ENCODE measurements at places on chromosomes 16 and 17.

DNA sequence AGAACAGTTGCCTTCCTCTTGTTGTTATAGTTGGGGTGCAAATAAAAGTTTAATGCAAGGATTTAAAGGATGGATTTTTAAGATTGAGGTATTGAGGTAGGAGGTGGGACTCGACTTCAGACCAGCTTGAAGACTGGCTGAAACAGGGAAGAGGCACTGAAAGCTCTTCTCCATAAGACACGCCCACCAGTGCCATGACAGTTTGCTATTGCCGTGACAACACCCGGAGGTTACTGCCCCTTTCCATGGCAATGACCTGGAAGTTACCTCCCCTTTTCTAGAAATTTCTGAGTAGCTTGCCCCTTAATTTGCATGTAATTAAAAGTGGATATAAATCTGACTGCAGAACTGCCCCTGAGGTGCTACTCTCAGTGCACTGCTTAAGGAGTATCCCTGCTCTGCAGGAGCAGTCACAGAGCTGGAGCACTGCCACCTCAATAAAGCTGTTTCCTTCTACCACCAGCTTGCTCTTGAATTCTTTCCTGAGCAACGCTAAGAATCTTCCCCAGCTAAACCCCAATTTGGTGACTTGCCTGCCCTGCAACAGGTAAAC, 122.6 kb downstream of the SHISA6 start:
- DNase-seq: no peak

DNA sequence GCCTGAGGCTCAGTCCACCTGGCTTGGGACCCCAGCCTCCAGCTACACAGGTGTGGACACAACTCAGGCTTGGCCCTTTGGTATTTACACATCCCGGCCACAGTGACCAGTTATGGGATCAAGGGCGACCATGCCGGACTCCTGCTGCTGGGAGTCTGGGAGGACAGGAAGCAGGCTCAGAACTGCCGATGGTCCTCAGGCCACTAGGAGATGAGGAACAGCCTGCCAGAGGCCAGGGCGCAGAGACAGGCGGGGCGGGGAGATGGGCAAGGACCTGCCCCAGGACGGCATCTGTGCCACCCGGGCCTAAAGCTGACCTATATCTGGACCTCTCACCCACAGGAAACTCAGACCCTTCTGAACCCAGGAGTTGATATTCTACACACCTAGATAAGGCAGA, 12.5 kb downstream of the NXN start:
- no peak for DNase-seq

DNA sequence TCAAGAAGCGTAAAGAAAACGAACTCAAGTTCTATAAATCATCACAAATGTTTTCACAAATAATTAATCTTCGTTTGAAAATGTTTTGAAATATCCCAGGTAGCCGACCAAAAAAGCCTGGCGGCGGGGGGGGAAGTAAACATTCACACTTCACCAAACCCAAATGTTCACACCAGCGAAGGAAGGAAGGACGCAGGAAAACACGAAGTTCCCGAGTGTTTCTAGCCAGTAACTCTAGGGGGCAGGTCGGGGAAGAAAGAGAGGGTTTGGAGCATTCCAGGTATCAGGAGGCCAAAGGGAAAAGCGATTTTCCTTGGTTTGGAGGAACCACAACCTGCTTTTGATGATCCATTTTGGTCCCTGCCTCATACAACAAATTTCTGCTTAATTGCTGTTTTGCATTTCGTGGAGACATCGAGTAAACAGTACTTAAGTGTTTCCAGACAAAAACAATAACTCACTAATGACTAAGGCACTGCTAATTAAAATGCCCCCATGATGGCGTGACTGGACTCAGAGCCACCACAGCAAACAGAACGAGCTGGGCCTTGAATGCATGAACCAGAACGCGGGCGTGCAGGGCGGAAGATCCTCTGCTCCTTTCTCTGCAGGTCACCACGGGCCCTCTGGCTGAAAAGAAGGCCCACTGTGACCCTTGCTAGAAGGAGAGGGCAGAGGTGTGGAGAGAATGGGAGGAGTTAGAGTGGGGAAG, 16.6 kb downstream of the ZFHX3 start:
- DNase-seq: no peak

DNA sequence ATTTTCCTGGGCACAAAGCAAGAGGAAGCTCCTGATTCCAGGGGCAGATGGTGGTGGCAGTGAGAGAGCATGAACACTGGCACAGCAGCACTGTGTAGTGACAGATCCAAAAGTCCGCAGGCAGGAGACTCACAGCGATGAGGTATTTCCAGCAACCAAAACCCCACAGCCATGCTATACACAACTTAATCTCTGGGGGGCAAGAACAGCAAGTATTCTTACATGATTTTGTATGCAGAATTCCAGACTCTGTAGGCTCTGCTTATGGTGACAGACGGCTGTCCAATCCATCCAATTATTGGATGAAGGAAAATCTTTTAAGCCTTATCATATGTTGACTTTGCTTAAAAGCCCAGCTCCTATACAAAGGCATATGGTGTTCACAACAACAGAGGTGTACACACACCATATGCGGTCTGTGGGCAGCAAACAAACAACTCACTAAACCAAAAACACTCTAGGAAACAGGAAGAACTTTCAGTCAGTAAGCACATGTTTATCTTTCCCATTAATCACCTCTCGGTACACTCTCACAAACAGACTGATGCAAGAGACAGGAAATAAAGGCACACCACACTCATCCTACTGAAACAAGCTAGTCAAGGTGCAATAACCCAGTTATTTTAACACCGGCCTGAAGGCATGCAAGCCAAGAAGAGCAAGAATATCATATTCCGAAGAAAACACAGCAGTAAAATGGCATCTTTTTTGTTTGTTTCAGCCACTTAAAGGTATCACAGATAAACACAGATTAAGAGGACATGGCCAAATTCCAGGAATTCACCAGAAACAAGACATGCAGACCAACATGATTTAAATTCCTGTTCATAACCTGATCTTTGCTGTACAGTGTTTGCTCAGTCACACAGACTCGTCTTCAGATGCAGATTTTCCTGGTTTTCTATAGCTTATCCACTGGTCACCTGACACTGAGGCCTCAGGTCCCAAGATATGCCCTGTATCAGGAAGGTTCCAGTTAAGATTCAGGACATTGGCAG, 47.8 kb downstream of the ERN1 start:
- no peak for DNase-seq

GRCh38 chr17:73733517-73733916, 89.3 kb upstream of the SDK2 start:
- no peak for DNase-seq

GRCh38 chr16:69566240-69566980, 644 bp downstream of the NFAT5 start:
- DNase-seq: no peak

DNA sequence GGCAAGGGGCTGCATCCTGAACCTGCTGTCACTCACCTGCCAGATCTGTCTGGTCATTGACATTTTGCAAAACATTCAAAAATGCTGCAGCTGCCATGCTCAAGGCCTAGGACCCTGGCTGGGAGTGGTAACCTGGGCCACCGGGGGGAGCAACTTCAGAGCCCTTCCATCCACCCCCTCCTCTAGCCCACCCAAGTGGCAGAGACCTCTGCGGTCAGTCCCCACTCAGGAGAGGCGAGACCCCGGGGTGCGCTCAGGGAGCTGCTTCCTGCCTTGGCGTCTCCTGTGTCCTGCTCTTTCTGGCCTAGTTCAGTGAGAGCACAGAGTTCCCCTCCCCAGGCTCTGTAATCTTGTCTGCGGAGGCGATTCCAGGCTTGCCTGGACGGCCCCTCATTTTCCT, 108.8 kb downstream of the CCDC182 start:
- DNase-seq: no peak

DNA sequence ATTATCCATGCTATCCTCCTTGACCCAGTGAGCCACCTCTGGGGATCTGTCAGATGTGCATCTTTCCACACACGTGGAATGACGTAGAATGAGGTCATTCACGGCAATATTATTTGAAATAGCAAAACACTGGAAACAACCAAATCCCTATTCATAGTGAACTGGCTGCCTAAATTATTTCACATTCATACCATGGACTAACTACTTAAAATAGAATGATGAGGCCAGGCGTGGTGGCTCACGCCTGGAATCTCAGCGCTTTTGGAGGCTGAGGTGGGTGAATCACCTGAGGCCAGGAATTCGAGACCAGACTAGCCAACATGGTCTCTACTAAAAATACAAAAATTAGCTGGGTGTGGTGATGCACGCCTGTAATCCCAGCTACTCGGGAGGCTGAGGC, 75.5 kb downstream of the RAP1GAP2 start:
- no peak for DNase-seq

- no peak for DNase-seq
Observed at GRCh38 chr16:66580605-66581209, 1.4 kb downstream of the CMTM2 start.

GRCh38 chr16:65534121-65534528, 412.3 kb upstream of the CDH11 start:
- DNase-seq: no peak

GRCh38 chr17:77124192-77124889, 16.4 kb upstream of the SEC14L1 start:
- DNase-seq: no peak

DNA sequence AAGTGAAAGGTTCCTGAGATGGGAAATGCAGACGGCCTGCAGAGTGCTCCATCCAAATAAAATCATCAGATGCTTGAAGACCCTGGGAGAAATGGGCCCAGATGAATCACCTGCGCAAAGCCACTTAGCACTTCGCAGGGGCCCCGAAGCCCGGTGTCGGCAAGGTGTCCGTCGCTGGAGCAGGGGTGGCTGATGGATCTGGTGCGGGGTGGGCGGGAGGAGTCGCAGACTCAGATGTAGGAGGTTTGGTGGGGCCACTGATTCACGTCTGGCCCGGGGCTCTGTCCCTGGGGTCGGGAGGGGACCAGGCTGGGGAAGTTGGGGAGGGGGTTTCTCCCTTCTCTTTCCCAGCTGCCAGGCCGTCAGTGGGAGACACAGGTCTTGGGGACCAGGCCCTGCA, 21.6 kb upstream of the SSTR5 start:
- DNase-seq: no peak

- DNase-seq: no peak
Observed at GRCh38 chr16:30846649-30847402, 47.1 kb downstream of the BCL7C start.

DNA sequence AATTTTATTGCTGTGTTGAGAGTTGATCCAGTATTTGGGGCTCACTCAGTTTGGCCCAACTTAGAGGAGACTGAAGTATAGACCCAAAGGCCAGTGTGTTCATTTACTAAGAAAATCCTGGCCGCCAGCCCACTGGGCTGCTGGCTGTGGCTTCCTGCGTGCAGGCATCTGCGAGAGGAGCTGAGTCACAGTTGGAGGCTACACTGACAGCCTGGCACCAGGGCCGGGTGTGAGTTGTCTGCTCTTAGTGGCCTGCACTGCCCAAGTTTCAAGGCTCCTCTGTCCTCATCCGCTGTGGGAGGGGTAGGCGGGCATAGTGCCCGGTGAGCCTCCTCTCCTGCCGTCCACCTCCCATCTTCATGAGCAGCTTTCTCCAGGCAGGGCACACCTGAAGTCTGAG, 54.2 kb downstream of the PLD6 start:
- DNase-seq: no peak

DNA sequence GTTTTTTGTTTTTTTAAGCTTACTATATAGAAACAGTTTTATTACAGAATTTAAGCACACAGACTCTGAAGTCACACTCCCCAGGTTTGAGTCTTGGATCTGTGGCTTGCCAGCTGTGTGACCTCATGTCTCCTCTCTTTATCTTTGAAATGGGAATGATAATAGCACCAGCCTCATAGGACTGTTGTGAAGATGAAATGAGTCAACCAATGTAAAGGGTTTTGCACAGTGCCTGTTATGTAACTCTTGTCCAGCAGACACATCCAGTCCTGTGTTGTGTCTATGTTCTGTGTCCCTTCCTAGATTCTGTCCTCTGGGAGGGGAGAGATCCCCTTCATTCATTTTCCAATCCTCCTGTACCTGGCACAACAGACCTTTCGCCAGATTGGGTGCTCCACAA, 3.1 kb upstream of the CPD start:
- DNase-seq: no peak

DNA sequence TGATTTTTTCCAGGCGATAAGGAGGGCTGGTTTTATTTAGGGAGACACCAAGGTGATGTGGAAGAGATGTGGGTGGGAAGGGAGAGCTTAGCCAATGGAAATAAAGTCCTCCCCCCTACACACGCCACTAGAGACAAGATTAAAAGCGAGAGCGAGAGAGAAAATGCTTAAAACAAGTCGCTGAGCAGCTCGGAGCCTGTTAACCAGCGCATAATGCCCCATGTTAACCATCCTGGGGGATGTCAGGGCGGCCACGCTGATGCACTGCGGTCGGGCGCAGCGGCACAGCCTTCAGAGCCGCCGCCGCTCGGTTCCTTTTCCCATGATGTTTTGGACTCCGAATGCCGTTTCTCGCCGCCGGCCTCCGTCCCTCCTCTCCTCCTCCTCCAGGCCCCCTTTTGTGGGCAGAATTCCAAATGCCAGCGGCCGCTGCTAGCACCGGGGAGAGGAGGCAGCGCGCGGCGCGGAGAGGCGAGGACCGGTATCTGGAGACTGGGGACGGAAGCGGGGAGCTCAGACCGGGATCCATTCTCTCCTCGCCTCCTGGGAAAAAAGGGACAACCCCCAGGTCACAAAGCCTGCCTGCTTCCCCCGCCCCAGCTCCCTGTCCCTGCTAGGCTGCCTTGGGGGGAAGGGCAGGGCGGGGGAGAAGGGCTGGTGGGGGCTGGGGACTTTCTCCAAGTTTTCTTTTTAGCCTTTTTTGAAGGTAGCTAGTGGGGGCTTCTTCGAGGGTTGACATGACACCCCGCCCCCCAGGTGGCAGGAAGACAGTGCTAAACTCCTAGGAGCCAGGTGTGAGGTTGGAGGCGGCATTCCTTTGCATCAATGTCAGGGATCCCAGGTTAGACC, 98.1 kb upstream of the CCL2 start:
- DNase-seq: no peak

DNA sequence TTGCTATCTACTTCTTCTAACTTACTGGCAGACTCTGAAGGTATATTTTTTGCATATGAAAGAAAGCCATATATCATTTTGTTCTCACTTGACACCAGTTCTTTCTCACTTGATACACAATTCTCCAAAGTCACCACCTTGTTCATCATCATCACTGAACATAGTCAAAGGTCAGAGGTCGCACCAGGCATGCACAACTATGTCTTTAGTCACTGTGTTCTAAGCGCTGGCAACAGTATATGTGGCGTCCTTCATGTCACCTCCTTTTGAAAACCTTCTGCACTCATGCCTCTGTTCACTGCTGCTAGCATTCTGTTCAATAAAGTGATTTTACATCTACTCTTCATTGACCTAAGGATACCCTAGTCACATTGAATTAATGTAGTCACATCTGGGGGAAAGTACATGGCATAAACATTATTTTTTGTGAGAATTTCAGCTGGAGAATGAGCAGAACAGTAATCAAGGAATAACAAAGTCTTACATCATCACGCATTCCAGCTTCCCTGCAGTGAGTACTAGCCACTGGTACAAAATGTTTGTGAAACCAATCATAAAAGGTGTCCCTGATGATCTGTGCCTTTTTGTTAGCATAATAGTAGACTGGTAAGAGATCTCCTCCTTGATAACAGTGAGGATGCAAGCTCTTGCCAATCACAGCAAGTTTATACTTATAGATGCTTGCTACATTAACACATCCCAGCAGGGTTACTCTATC, 20.5 kb upstream of the TBX4 start:
- DNase-seq: no peak

GRCh38 chr17:55354010-55354409, 67.6 kb downstream of the MMD start:
- no peak for DNase-seq

GRCh38 chr17:16286947-16287562, 66.2 kb downstream of the CENPV start:
- DNase-seq: no peak
